ENCODE measurements at places on chromosomes 7 and 10.

- no peak for DNase-seq
These were observed 42.9 kb upstream of the KLF6 start for GRCh38 chr10:3827768-3828403.

DNA sequence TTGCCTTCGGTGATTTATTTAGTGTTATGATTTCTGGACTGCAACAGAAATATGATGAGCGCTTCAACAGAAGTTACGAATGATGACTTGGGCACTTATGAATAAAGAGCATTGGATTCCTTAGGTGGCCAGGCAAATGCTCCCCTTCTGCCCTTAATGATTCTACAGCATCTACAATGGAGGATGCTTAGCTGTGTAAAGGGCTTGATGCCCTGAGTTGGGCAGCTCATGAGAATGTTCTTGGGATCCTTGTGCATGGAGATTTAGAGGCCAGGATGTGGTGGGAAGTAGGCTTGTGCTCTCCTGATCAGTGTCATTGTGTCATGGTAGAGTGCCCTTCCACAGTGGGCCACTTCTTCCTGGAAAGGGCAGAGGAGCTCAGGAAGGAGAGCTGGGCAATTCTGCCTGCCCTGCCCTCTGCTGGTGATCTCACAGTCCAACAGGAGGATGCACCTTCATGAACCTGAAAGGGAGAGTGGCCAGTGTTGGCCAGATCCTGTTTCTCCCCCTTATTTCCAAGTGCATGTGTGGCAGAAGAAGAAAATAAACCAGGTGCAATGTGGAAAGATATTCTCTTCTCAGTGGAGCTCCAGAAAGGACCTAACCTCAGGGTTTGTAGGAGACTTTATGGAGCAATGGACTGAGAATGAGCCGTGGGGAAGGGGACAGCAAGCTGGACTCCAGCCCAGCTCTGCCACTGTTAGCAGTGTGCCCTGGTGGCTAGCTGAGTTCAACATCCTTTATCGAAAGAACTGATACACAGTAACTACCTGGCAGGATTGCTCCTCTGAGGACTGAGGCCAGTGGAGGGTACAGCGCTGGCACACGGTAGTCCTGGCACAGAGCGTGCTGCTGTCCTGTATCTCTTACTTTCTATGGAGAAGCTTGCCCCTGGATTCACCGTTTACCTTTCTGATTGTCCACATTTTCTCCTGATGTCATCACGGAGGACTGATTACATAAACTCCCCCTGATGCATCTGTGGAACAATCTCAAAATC is 182.9 kb downstream of the BMPER start:
- no peak for DNase-seq

DNA sequence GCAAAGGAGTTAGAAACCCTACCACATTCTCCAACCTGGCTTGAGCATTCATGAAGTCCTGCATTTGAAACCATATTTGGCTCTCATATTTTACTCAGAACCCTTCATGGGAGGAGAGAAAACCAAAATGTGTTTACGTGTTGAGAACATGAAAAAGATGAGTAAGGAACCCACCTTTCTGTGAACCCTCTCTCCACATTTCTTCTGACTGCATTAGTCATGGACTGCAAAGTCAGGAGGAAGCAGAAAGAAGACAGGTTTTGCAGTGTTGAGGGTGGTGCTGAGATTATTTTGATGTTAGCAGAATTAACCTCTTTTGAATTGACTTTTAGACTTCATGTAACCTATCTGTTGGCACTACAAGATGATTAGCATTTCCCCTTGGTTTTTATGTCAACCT is 4.9 kb downstream of the IFIT1B start:
- DNase-seq: no peak

DNA sequence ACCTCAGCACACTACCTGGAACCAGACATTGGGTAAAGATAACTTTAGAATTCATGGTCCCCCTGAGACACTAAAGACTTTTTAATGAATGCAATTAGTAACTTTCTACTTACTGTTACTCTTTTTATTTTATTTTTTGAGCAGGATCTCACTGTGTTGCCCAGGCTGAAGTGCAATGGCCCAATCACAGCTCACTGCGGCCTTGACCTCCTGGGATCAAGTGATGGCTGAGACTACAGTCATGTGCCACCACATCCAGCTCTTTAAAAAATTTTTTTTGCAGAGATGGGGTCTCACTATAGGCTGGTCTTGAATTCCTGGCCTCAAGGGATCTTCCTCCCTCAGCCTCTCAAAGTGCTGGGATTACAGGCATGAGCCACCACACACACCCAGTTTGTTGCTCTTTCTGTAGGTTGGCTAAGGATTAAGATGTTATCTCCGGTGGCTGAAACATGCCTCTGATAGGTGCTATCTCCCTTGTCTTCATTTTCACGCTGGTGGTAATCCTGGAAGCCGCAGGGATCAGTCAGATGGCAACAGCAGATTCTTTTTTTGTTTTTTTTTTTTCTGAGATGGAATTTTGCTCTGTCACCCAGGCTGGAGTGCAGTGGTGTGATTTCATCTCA is 128.3 kb downstream of the TCF7L2 start:
- no peak for DNase-seq

GRCh38 chr10:86317949-86318725 is 48.5 kb downstream of the GRID1 start:
- no peak for DNase-seq

DNA sequence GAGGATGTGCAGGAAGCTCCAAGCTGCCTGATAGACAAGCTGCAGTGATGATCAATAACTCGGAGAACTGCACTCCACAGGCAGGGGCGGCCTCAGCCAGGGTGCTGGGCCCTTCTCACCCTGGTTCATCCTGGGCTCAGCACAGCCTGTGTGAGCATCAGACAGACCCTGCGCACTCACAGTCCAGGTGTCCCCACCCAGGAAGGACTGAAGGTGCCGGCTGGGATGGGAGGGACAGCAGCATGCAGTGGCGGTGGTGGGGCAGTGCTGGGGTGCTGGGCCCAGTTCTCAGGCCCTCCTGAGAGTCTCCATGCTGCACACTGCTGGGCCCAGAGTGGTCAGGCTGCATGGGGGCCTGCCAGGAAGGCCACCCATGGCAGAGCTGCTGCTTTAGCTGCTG is 74.1 kb downstream of the ITIH5 start:
- DNase-seq: no peak

- no peak for DNase-seq
These were observed 34.2 kb downstream of the SUFU start for GRCh38 chr10:102537948-102538347.

DNA sequence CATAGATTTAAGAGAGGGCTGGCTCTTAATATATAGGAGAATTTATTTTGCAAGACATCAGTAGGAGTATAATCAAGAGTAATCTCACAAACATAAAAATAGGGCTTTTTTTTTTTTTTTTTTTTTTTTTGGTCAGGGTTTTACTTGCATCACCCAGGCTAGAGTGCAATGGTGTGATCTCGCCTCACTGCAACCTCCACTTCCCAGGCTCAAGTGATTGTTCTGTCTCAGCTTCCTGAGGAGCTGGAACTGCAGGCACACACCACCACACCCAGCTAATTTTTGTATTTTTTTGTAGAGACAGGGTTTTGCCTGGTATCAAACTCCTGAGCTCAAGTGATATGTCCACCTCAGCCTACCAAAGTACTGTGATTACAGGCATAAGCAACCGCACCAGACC is 535.3 kb downstream of the CCSER2 start:
- DNase-seq: no peak

DNA sequence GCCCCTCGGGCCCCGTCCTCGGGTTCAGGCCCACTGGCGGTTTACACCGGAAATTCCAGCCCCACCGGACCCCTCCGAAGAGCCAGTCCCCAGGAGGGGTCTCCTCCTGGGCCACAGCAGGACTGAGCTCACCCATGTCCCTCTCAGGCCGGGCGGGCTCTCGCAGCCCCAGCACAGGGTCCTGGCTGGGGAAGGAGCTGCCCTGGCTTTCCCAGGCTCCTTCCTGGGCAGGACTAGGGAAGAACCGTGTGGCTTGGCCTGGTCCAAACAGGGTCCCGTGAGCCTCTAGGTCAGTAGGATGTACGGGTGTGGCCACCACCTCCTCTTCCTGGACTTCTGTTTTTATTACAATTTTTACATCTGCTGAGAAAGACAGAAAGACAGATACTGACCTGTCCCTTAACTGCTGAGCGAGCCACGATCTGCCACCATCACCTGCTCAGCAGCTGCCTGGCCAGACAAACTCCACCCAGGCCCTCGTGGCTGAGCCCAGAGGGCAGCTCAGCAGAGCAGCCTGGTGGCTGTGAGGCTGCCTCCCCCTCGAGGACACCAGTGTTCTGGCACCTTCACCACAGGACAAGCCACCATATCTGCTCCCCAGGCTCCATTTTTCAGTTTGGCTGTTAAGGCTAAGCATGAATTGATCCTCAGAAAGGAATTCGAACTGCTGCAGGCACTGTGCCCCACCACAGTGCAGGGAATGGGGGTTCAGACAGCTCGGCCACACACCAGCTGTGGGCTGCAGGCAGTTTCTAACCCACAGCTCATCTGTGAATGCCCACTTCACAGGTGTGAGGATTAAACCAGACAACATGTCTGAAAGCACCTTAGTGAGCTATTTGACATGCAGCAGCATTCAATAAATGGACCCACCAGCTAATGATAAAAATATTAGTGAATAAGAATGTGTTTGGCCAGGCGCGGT is 14.5 kb upstream of the ZNF777 start:
- DNase-seq: no peak

- DNase-seq: no peak
These were observed 202.1 kb downstream of the PRPF18 start for GRCh38 chr10:13788711-13789447.

DNA sequence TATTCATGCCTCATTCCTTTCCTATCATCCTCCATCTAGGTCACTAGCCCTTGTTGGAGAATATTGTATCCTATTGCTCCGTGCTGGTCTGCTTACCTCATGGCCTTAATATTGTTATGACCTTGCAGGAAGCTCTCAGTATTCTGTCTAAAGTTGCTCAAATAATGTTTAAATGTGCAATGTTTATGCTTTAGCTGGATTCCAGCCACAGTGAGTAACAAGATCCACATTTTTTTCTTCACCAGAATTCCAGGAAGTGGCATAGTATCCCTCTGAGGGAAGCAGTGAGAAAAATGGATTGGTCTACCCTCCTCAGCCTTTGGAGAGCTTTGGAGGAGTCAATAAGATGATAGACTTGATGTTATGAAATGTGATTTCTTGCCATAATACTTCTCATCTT is 402.6 kb downstream of the NRG3 start:
- no peak for DNase-seq

DNA sequence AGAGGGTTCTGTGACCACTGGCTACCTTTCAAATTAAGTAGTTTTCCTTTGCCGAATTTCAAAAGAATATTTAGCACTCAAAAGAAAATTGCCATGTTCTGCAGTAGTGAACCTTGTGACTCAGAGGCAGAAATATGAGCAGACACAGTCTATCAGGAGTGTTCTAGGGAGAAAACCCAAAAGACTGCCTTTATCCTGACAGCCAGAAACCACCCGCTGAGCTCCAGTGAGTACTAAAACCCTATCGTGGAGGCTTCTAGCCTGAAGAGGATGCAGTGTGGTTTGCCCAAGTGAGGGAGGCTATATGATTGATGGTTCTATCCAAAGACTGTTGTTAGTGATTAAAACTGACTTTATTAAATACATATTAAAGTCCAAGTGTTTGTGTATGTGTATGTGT is 21.9 kb downstream of the CHRM2 start:
- DNase-seq: no peak

- DNase-seq: no peak
These were observed 5.2 kb upstream of the HTR7 start for GRCh38 chr10:90862908-90863514.

- no peak for DNase-seq
These were observed 96.8 kb downstream of the TNS3 start for GRCh38 chr7:47484923-47485639.

DNA sequence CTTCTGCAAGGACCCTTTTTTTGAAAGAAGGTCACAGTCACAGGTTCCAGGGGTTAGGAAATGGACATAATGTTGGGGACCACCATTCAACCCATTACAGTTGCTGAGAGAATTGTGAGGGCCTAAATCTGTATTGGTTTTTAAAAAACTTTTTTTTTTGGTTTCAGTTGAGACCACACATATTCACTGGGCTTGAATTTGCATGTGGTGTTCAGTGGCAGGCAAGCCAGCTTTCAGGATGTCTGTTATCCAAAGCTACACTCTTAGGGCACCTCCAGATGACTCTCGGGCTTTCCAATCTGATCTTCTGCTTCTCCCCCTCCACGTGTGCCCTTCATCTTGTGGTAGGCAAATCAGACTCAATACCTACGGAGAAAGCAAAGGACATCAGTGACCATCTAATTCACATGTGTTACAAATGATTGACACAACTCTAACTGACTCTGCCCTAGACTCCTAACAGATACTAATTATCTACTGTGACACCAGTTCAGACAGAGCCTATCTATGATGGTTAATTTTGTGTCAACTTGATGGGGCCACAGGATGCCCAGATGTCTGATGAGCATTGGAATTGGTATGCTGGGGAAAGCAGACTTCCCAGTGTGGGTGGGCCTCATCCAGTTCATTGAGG is 93.3 kb upstream of the ELMO1 start:
- DNase-seq: no peak

DNA sequence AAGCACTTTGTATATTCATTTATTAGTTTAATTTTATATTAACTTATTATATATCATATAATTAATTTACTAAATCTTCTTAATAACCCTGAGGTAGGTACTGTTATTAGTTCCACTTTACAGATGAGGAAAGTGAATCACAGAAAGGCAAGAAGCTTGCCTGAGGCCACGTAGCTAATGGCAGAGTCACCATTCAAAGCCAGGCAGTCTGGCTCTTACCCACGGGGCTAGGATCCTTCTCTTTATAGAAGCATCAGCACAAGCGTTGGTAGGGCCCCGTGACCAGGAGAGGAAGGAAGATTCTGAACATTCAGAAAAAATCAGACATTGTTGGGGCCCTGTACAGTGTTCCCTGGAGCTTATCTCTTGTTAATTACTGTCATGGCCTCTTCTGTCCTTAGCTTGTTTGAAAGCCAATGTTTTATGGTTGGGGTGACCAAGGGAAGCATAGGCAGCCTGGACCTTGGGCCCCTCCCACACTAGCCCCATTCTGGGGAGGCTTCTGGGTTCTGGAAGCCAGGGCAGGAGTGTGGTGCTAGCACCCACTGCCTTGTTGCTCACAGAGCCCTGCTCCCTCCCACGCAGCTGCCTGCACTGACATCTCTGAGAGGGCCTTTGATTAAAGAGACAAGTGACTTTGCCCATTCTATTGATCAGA is 31.1 kb upstream of the SLF2 start:
- no peak for DNase-seq

DNA sequence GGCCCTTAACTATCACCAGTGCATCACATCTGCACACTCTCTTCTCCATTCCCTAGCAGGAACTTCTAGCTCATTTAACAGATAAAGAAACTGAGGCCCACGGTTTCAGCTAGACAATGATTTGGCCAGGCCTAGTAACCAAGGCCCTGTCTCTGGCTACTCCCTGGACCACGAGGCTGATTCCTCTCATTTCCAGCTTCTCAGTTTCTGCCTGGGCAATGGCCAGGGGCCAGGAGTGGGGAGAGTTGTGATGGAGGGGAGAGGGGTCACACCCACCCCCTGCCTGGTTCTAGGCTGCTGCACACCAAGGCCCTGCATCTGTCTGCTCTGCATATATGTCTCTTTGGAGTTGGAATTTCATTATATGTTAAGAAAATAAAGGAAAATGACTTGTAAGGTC is 13.5 kb downstream of the AQP1 start:
- no peak for DNase-seq

Data from stimulated activated CD4-positive, alpha-beta T cell treated with anti-CD3 and anti-CD28 coated beads, Interleukin-15, amount 100 ng/mL, for 1 hour (primary cell).